ENCODE measurements at places on chromosomes 12 and 14.

DNA sequence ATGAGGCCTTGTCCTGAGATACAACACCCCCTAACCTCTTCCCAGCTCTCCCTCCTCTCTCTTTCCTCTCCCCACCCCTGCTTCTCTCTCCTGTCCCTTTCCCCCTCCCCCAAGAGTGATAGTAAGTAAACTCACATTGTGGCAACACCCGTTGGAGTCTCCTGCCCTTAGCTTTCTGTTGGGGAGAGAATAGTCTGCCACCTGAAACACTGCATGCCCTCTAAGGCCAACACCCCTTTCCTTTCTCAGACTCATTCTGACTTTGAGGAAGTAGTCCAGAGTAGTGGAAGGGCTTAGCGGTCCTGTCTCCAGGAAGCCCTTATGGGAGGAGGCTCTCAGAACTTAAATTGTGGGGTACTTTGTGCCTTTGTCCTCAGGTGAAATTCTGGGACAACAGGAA lies 95.2 kb downstream of the PRKCH start:
- no peak for DNase-seq

DNA sequence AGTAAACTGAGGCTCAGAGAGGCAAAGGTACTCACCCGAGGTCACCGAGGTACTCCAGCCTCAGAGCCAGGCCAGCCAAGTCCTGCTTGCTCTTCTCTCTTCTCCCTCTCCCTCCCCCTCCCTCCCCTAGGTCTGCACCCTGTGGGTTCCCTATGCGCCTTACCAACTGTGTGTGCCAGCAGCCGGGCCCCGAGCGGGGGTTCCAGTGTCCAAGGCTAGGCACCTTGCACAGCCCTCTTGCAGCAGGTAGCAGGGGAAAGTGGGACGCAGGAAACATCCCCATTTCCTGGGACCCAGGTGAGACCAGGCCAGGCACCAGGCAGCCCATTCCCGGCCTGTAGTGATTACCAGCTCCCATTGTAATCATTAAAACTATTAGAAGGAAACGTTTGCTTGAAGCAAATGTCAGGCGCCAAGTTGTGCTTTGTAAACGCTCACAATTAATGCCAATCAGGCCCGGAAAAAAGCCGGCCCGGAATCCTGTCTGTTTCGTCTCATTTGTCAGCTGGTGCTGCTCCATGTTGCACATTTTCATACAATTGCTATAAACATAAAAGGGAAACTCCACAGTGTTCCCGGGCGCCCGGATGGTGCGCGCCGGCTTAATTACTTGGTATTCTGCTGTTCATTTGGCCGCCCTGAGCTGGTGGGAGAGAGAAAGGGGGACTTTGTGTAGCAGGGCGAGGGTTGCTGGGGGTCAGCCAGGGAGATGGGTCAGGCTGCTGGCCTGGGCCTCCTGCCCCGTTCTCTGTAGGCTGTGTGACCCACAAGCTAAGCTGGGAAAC lies 11.9 kb downstream of the FAM222A start:
- DNase-seq, result no peak

DNA sequence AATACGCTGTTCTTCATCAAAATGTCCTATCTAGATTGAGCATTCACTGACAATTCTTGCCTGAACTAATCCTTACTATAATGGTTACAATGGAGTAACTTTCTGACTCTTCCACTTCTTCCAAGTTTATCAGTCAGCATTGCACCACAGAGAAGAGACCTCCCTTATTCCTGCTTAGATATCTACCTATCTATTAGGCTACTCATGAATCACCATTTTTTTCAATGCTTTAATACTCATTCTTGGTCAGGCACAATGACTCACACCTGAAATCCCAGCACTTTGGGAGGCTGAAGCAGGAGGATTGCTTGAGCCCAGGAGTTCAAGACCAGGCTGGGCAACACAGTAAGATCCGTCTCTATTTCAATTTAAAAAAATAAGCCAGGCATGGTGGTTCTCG lies 39.3 kb downstream of the RPS6KA5 start:
- no peak for DNase-seq

DNA sequence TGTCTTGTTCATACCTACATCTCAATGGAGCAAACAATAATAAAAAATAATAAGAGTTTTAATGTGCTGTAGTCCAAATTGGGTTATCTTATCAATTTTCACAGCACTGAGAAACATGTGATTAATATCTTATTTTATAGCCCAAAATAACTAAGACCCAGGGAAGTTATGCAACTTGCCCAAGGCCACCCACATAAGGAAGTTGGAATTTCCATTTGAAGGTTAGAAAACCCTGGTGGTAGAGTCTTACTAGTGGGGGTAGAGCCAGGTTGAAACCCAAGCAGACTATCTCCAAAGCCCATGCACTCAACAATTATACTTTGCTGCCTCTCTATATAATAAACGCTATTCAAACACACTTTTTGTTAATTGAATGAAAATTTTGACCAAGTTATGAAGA lies 270.0 kb upstream of the CAND1 start:
- no peak for DNase-seq

DNA sequence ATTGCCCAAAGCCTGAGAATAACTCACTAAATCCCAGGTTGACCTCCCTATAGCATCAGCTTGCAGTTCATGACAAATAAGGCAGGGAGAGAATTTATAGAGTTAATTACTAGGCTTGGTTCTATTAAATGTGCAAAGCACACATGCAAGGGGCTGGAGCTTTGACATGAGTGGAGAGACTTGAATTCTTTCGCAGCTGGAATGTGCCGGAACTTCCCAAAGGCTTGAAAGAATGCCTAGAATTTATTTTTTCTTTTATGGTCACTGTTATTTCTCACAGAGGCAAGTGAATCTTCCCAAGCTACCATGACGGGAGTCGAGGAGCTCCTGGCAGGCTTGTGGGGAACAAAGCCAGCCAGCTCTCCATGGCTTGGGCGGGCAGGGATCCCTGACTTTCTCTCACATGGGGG lies 95.5 kb upstream of the USP44 start:
- no peak for DNase-seq

DNA sequence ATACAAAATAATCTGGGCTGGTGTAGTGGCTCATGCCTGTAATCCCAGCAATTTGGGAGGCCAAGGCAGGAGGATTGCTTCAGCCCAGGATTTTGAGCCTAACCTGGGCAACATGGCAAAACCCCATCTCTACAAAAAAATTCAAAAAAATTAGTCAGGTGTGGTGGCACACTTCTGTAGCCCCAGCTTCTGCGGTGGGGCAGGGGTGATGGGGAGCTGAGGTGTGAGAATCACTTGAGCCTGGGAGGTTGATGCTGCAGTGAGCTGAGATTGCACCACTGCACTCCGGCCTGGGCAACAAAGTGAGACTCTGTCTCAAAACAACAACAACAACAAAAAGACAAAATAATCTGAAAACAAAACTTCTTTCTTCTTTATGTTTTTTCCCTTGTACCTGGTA lies 66.0 kb downstream of the TC2N start:
- no peak for DNase-seq

GRCh38 chr14:69133206-69134125 lies 19.5 kb downstream of the DCAF5 start:
- no peak for DNase-seq

DNA sequence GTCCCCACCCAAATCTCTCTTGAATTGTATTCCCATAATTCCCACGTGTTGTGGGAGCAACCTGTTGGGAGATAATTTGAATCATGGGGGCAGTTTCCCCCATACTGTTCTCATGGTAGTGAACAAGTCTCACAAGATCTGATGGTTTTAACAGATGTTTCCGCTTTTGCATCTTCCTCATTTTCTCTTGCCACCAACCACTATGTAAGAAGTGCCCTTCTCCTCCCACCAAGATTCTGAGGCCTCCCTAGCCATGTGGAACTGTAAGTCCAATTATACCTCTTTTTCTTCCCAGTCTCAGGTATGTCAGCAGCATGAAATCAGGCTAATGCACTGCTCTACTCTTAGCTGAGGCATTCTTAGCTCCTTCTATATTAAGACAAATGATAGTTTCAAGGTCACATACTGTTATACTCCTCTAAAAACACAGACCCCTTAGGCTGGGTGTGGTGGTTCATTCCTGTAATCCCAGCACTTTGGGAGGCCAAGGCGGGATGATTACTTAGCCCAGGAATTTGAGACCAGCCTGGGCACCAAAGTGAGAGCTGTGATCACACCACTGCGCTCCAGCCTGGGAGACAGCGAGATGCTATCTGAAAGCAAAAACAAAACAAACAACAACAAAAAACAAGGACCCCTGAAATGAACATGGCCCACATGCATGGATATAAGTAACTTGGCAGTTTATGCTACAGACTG lies 3.6 kb downstream of the SCAF11 start:
- no peak for DNase-seq

DNA sequence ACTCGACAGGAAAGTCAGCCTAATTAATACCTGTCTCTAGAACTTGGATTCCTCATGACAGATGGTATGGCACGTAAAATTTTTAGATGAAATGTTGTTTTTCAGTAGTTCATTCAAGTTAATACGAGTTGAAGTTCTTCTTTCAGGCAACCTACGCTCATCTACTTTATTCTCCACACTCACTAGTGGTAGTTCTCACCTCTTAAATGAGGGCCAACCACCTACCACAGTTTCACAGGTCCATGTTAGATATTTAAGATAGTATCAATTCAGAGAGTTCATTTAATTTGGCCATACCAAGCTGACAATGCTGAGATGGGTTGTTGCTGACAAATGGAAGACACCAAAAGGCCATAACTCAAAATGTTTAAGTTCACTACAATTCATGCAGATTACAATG lies 50.6 kb downstream of the NIN start:
- no peak for DNase-seq

DNA sequence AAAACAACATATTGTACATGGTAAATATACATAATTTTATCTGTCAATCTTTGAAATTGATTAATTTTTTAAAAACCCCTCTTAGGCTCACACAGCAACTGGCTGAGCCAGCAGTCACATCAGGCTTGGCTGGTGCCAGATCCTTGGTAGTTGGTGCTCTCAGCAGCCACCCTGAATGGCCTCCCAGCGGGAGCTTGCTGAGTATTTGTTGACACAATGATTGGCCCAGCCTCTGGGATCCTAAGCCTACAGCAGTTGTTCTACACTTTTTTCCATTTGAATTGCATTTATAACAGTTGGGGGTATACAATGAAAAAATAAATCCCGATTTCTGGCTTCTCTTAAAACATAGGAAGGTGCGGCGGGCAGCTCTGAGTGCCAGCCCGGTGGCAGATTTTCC lies 11.1 kb downstream of the PRKAB1 start:
- no peak for DNase-seq

DNA sequence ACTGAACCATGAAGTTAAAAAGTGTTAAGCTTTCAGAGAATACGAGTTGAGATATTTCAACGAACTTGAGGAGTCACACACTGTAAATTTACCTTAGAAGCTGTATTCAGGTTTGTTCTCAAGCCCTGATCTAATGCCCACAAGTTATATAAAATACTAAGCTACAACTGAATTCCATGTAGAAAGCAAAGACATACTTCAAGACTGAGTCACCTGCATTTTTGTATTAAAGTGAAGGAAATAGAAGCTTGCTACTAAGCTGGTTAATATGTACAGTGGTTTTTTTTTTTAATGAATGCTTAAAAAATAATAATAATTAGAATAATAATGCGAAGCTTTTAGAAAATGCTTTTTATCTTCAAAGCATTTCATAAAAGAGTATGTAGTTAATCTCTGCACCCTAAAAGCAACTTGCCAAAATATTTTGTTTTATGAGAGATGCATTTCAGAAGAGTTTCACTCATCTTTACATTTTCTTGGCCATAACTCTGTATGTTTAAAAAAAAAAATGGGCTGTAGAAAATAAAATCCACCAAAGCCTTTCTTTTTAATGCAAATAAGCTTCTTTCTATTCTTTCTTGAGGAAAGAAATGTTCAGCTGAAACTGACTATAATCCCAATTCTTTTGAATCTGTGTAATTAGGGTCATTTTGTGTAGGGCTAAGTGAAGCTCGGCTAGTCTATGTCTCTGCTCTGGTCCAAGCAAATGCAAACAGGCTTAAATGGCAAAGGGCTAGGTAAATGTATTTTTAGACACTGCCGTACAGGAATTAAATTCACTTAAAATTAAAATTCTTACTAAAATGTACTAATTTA lies 1047.5 kb upstream of the FLRT2 start:
- no peak for DNase-seq

Measured in CD4-positive, alpha-beta T cell treated with Interleukin-10 for 1 hour (primary cell).